ENCODE measurements at places on chromosomes 13 and 19.

DNA sequence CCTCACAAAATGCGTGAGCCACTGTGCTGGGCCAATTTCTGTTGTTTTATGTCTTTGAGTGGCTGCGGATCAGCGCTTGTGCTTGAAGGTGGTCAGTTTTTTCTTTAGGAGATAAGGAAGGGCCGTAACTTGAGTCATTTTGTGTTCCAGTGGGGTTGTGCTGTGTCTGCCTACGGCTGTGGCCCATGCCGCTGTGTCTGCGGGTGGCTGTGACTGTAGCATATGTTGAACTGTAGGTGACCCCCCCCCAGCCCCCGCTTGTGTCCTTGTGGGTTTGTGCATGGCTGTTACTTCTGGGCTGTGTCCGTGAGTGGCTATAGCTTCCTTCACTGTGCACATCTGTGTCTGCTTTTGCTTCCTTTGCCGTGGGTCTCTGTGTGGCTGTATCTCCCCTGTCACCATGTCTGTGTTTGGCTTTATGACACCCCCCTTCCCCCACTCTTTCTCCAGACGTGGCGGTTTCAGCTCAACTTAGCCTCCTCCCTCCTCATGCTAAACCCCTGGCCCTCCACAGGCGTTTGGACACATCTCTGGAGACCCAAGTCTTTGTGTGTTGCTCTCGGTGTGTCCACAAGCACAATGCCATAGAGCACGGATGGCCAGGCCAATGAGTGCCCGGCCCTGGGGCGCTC, 675 bp downstream of the PPP1R14A start:
- no peak for DNase-seq

GRCh38 chr13:92954746-92955145, 271.9 kb upstream of the GPC6 start:
- DNase-seq: no peak

DNA sequence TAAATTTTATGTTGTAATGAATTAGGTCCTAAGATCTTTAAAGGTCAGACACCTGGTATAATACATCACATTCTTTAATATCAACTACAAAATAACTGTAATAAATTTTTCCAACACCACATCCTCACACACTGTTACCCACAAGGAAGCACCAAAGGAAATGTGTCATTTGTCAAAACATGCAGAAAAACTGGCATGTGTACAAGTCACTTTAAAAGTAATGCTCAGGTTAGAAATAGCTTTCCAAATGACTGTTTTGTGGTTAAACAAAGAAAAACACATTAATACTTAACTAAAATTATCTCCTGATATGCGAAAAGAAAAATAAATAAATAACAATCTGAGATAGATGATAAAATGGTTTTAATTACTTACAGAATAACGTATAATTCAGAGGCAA, 74.7 kb downstream of the MZT1 start:
- no peak for DNase-seq

DNA sequence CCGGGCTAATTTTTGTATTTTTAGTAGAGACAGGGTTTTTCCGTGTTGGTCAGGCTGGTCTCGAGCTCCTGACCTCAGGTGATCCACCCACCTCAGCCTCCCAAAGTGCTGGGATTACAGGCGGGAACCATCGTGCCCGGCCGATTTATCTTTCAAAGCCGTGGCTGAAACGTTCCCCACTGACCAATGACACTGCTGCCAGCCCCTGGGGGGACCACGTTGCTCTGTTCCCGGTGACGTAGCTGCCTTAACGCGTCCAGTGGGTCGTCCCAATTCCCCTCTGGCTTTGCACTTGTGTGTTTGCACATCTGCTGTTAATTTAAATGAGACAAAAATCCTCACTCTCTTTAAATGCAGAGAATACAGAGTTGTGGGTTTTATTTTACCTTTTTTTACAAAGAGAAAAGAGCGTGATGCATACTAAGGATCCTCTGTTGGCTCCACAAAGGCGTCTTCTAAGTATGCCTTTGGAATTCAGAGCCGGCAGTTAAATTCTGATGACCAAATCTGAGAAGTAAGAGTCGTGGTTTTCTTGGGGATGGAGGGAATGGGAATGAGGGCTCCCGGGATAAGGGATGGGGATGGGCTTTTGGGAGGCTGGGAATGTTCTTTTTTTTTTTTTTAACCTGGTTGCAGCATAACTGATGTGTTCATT, 18.6 kb upstream of the LMTK3 start:
- DNase-seq: no peak

DNA sequence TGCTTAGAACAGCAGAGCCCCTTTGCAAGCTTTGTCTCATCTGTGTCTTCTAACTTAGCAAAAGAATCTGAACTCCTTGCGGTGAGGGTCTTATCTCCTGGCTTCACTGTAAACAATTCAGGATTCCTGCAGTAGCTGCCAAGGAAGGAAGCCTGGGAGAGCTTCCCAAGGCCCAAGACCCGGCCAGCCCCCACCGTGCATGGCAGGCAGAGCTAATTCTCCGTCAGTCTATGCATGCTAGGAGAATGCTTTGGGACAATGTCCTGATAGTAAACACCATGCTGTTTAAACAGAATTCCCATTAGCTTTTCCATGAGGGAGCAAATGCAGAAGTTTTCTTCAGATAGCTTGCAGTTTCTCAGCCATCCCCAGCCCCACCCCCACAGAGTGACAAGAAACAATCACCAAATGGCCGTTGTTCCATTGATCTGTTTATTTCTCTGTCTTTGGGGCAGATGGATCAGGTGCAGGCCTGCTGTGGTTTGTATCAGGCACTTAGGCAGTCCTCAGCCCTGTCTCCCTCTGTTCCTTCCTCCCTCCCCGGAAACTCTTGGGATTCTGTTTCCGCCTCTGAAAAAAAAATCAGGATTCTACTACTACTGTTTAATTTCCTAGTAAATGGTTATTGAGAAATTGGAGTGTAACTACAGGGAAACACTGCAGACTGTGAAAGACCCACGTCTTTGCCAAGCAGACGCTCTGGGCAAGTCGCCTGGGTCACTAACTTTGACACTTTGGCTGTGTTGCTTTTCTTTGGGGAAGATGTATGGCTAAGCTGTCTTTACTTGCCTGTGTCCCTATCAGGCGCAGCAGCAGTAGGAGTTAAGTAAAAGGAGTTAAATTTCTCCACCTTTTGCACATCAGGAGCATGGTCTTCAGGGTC, 40.7 kb upstream of the SPATA13 start:
- no peak for DNase-seq

DNA sequence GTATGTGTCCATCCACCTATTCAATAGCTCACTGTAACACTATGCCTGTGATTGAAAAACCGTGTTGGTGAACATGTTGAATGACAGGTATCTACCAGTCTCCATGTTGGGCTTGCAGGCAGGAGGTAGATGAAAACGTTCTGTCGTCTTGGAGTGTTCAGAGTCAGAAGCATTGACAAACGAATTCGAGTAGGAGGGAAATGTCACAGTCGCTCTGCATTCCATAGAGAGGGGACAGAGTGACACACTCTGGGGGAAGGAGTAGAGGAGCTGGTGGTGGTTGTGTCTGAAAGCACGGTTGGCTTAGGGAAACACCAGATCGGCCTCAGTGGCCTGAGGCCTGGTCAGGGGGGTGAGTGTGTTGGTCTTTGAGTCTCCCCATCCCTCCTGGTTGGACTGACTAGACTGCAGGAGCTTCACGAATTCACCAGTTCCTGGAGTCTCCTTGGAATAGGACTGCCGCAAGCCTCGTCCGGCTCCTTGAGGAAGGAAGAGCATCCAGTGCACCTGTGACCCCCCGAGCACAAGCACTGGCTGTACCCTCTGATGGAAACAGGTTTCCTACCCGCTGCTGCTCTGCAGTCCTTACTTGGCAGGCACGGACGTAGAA, 105.0 kb upstream of the C1QTNF9B start:
- no peak for DNase-seq

DNA sequence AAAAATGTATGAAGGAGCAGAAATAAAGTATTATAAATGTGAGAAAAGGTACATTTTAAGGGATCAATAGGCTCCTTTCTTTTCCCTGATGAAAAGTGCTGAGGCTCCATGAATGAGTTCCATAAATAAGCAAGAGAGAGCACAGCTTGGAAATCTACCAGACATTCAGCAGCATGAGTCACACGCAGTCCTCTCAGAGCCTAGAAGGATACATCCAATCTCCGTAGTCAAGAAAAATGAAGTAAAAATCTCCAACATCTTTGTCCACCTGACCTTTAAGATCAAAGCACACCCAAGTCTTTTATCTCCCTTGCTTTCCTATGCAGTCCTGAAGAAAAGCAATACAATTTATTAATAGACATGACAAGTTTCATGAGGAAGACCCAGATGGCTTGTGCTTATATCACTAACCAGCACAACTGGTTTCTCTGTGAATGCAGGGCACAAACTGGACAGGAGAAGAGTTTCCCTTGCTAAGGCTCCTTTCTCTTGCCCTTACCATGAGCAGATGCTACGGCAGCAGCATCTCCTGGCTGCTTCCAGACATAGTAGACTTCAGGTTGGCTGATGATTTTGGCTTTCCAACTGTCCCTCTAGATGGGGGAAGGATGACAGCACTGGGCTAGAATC, 730.8 kb downstream of the EFNB2 start:
- no peak for DNase-seq

- no peak for DNase-seq
Observed at GRCh38 chr19:51800473-51801244, 5.7 kb downstream of the FPR3 start.

GRCh38 chr13:114268344-114269280, 12.8 kb upstream of the UPF3A start:
- no peak for DNase-seq

DNA sequence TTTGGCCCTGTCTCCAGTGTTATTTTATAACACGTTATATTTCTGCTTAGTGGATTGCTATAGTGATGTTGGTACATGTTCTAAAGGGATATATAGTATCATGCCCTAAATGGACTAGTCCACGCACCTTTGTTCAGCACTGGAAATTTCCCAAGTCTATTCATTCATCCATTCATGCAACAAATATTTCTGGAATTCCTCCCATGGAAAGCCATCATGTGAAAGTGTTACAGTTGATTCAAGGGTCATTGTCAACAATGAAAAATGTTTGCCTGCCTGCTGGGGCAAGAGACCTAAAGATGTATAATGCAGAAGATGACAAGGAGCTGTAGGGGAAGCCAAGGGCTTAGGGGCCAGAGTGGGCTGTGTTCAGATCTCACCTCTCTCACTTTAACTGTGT, 10.8 kb upstream of the HSPH1 start:
- DNase-seq: no peak

DNA sequence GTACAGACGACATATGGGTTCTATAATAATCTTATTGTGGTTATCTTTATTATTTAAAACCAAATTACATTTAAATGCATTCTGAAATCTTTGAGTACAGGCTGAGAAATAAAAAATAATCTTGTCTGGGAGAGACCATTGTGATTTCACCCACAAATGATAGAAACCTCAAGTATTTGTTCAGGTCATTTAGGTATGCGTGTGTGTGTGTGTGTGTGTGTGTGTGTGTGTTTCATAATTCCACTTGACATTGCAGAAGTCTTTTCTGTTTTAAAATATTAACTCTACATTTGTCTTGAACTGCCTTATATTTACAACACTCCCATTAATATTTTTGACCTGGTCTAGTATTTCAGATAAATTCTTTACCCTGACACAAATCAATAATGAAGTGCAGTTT, 126.9 kb downstream of the SPRY2 start:
- DNase-seq: no peak

DNA sequence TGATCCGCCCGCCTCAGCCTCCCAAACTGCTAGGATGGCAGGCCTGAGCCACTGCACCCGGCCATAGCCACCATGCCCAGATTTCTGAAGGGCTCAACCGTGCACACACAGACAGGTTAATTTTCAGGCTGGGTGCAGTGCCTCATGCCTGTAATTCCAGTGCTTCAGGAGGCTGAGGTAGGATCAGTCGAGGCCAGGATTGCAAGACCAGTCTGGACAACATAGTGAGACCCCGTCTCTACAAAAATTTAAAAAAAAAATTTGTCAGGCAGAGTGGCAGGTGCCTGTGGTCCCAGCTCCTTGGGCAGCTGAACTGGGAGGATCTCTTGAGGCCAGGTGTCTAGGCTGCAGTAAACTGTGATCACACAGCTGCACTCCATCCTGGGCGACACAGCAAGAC, 7.6 kb downstream of the TIMM13 start:
- DNase-seq: no peak

- no peak for DNase-seq
Observed at GRCh38 chr13:97695684-97696083, 257.8 kb upstream of the IPO5 start.

GRCh38 chr19:44142059-44142433, 692 bp downstream of the ZNF234 start:
- no peak for DNase-seq

- no peak for DNase-seq
Observed at GRCh38 chr19:5086725-5087439, 118.0 kb downstream of the KDM4B start.

- peak; percentile 74 for DNase-seq
Observed at GRCh38 chr19:53879140-53880081, 2.6 kb upstream of the PRKCG start.

DNA sequence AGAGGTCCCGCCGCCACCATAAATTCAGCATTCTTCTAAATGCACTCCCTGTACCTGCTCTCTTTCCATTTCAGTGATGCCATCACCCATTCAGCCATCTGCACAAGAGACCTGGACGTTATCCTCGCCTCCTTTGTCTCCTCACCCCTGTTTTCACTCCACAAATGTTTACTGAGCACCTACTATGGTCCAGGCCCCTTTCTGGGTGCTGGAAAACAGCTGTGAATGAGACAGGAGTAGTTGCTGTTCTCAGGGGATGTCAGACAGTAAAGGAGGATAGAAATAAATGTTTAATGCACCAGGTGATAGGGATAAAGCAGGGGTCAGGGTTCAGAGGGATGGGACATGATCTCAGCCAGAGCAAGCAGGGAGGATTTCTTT, 3.3 kb downstream of the AP1M1 start:
- DNase-seq: no peak

DNA sequence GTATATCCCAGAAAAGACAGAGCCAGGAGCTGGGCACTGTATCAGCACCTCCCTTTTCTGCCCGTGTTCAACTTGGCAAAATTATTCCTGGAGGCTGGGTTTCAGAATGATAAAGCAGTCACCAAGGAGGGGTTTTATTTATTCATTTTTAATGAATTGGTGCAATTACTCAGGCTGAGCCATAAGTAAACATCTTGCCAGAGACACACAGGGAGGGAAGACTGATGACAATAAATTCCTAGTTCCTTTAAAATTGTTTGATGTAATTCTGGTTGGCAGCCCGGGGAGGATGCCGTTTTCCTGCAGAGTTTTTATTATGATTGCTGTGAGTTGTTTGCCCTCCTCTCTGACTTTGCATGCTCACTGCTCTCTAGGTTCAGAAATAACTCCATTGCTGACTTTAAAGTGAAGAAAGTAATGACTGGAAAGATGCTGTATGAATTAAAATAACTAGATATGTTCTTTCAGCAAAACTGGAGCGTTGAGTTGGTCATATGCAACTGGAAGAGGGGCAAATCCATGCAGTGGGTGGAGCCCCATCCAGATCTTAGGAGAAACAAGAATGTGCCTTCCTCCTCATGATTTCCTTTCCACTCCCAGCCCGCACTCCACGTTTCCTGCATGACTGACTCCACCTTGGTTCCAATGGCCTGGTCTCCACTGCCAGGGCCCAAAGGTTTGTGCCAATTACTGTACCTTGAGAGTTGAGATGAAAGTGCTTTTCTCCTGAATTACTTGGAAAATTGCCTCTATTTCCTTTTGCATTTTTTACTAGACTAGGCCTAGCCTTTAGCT, 182.1 kb downstream of the RFC3 start:
- no peak for DNase-seq
